ENCODE measurements at places on chromosomes 6 and 20. TPM values are rescaled to one million over a fixed set of nuclear protein-coding genes. Genes with fewer than 3 reads are reported as not detected.

Gene QKI
- 28.4 TPM for polyA plus RNA-seq

Gene AKIRIN2
- polyA plus RNA-seq = 49.3 TPM

Gene CRIP3
- not detected for polyA plus RNA-seq

Gene IRF4
- 2.7 TPM for polyA plus RNA-seq

Gene ID4
- polyA plus RNA-seq = not detected

Gene POU5F1
- polyA plus RNA-seq = not detected

Gene RAMACL
- polyA plus RNA-seq = 0.41 TPM

Gene CST3
- 0.31 TPM for polyA plus RNA-seq

Gene PBOV1
- not detected for polyA plus RNA-seq

Gene ISM1
- 2.5 TPM for polyA plus RNA-seq

Gene VWA7
- polyA plus RNA-seq = 2.5 TPM

Gene NFATC2
- polyA plus RNA-seq = 14.0 TPM

Gene VPS16
- polyA plus RNA-seq = 38.3 TPM

Gene CEP162
- polyA plus RNA-seq = 7.1 TPM

Gene BCKDHB
- polyA plus RNA-seq = 28.7 TPM

Gene PDE7B
- 0.07 TPM for polyA plus RNA-seq

Gene F13A1
- polyA plus RNA-seq = not detected

Gene DLK2
- polyA plus RNA-seq = 1.2 TPM

Gene COL21A1
- not detected for polyA plus RNA-seq

Gene FAM209B
- 0.32 TPM for polyA plus RNA-seq

Gene C6orf132
- not detected for polyA plus RNA-seq

Gene CPNE5
- polyA plus RNA-seq = 2.7 TPM

Gene STMN3
- 30.5 TPM for polyA plus RNA-seq

Gene IL17F
- polyA plus RNA-seq = not detected

Gene APCDD1L
- not detected for polyA plus RNA-seq

Gene ZSCAN9
- polyA plus RNA-seq = 1.2 TPM

Gene PRR18
- not detected for polyA plus RNA-seq

Gene TGM3
- polyA plus RNA-seq = not detected

Gene TCP11
- polyA plus RNA-seq = not detected

Gene RGS19
- 112 TPM for polyA plus RNA-seq

Gene MATN4
- not detected for polyA plus RNA-seq

Gene PPP1R16B
- 36.7 TPM for polyA plus RNA-seq
